Esophagus squamous epithelium (tissue), 5 donors: ENCODE measurements at places on chromosomes 11 and 22. TPM values are rescaled to one million over a fixed set of nuclear protein-coding genes. Genes with fewer than 3 reads are reported as not detected.

DNA sequence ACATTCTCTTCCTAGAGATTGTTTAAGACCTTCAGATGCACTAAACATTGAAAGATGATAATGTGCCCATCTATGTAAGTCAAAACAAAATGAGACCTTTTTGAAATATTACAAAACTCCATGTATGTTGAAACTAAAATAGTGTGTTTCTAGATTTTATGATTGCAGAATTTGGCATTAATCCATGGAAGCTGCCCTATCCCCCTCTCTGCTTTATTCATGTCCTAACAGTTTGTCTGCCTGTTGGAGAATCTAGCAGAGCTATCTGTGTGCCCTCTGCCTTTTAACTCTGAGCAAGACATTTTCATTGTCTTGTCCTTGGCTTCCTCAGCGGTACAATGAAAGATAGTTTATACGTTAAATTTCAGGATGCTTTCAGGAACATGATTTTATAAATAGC is 105.5 kb downstream of the FAT3 start:
- H3K4me1 ChIP-seq: no peaks in the 10 kb centered on the region
- no peaks in the 10 kb centered on the region for H3K36me3 ChIP-seq
- H3K4me3 ChIP-seq: no peak overlapping the region
- H3K27me3 ChIP-seq: no peaks in the 10 kb centered on the region

DNA sequence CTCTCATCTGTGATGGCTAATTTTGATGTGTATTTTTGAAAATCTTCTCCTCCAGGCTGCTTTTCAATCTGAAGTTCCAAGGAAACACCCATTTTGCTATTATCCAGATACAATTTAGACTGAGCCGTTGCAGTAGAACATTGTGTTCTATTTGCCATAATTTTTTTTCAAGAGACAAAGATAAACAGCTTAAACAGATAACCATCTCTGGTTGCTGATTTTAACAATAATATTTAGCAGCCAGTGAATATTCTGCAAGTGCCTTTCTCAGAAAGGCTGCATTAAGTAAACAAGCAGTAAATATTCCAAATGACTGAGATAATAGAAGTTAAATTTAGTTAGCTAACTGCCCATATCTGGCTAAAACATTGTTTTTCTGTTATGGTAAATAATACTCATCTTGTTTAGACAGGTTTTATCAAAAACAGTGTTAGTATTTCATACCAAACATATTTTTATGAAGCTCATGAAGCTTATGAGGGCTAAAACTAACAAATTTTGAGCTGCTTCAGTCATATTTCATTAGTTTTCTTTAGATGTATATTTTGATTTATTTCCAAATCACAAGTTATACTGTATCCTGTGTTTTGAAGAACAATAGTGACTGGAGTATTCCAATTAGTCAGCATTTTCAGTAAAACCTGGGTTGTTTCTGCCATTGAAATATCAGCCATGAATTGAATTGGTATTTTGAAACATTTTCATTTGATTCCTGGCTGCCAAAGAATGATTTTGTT is 206.7 kb downstream of the SBF2 start:
- H3K27me3 ChIP-seq: no peaks in the 10 kb centered on the region
- H3K4me1 ChIP-seq: no peaks in the 10 kb centered on the region
- H3K4me3 ChIP-seq: no peak overlapping the region
- no peak overlapping the region for H3K27ac ChIP-seq

Gene APLNR
- total RNA-seq: 0.30 TPM

Gene KCNQ1
- total RNA-seq: 0.64 TPM

DNA sequence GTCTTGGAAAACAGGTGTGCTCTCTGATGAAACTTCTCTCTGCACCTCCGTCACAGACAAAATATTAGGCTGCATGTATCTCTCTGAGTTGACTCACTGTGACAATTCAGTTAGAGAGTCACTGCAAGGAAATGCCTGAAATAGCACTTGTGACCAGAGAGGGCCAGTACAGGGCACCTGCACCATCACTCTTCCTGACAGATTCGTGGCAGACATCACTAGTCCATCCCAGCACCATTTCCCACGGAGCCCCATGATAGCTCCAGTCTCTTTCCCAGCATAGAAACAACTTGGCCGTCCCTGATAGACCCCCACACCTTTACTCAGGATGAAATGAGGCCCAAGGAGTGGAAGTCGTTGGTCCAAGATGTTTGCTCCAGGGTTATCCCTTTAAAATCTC is 73.3 kb upstream of the ISX start:
- no peaks in the 10 kb centered on the region for H3K4me1 ChIP-seq
- H3K27ac ChIP-seq: no peak overlapping the region
- H3K4me3 ChIP-seq: no peak overlapping the region
- H3K27me3 ChIP-seq: no peaks in the 10 kb centered on the region

GRCh38 chr11:129365816-129366215 is 9.8 kb upstream of the BARX2 start:
- H3K4me1 ChIP-seq: peaks cover 62% of the 10 kb centered on the region
- no peak overlapping the region for H3K4me3 ChIP-seq
- no peaks in the 10 kb centered on the region for H3K27me3 ChIP-seq
- H3K27ac ChIP-seq: no peak overlapping the region

Gene CCS
- 27.5 TPM for total RNA-seq

DNA sequence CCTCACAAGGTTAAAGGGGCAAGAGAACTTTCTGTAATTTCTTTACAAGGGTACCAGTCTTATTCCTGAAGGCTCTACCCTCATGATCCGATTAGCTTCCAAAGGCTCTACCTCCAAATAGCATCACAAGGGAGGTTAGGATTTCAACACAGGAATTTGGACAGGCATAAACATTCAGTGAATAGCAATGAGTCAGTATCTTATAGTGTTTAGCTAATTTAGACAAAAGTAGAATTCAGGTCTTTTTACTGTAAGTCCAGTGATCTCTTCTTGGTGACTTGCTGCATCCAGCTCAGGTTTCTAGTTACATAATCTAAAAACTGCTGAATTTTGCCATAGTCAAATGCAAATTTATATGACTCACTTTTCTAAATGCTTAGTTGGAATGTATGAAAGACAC is 1995.6 kb upstream of the RAG2 start:
- H3K4me1 ChIP-seq: no peaks in the 10 kb centered on the region
- H3K27me3 ChIP-seq: no peaks in the 10 kb centered on the region
- H3K27ac ChIP-seq: no peak overlapping the region
- no peak for DNase-seq

- no peak overlapping the region for H3K27ac ChIP-seq
- no peaks in the 10 kb centered on the region for H3K27me3 ChIP-seq
- DNase-seq: no peak
- peaks cover 45% of the 10 kb centered on the region for H3K36me3 ChIP-seq
- H3K4me3 ChIP-seq: no peak overlapping the region
Measured at GRCh38 chr11:134242376-134242775, 10.8 kb downstream of the THYN1 start.

Gene ZC3H12C
- total RNA-seq: 10.1 TPM

GRCh38 chr11:32259641-32260081 is 168.8 kb downstream of the RCN1 start:
- no peaks in the 10 kb centered on the region for H3K36me3 ChIP-seq
- no peak for DNase-seq
- H3K27me3 ChIP-seq: no peaks in the 10 kb centered on the region
- H3K4me1 ChIP-seq: no peaks in the 10 kb centered on the region
- no peak overlapping the region for H3K4me3 ChIP-seq

DNA sequence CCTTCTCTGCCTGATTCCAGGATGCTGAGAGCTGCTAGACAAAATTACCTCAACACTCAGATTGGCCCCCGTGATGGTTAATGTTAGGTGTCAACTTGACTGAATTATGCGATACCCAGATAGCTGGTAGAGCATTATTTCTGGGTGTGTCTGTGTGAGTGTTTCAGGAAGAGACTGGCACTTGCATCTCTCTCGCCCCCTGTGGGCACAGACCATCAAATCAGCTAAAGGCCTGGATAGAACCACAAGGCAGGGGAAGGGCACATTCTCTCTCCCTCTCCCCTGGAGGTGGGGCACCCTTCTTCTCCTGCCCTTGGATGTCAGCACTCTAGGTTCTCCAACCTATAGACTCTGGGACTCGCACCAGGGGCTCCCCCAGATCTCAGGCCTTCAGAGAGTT is 79.7 kb downstream of the KIRREL3 start:
- no peak overlapping the region for H3K27ac ChIP-seq
- no peak overlapping the region for H3K4me3 ChIP-seq
- DNase-seq: no peak

GRCh38 chr11:117045956-117046355 is 52.3 kb downstream of the SIK3 start:
- peaks cover 21% of the 10 kb centered on the region for H3K4me1 ChIP-seq
- H3K27ac ChIP-seq: no peak overlapping the region
- no peak overlapping the region for H3K4me3 ChIP-seq
- no peaks in the 10 kb centered on the region for H3K27me3 ChIP-seq
- no peaks in the 10 kb centered on the region for H3K36me3 ChIP-seq
- no peak for DNase-seq

- no peak for DNase-seq
- H3K27me3 ChIP-seq: no peaks in the 10 kb centered on the region
- H3K27ac ChIP-seq: no peak overlapping the region
- no peaks in the 10 kb centered on the region for H3K4me1 ChIP-seq
- no peak overlapping the region for H3K4me3 ChIP-seq
Measured at GRCh38 chr11:44531116-44531504, 34.4 kb upstream of the CD82 start.

Gene MMP8
- not detected for total RNA-seq

- H3K27ac ChIP-seq: no peak overlapping the region
- H3K36me3 ChIP-seq: no peaks in the 10 kb centered on the region
- no peak overlapping the region for H3K4me3 ChIP-seq
Measured at GRCh38 chr11:112200252-112200651, 24.9 kb downstream of the BCO2 start.

DNA sequence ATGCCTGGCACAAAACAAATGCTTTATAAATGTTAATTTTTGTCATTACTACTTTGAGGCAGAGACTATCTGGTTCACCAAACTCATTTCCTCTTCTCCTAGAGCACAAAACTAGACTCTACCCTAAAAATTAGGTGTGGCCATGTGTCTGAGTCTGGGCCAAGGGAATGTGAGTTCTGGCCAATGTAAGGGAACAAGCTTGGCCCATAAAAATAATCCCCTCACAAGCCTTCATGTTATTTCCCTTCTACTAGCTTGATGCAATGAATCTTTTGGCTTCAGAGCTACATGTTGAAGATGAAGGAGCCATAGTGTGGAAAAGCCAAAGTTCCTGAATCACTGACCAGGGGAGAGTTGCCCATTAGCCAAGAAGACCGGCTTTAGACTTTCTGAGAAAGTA is 406.5 kb upstream of the CCDC90B start:
- no peaks in the 10 kb centered on the region for H3K27me3 ChIP-seq
- H3K36me3 ChIP-seq: no peaks in the 10 kb centered on the region
- no peak for DNase-seq
- H3K4me1 ChIP-seq: peaks cover 7% of the 10 kb centered on the region

DNA sequence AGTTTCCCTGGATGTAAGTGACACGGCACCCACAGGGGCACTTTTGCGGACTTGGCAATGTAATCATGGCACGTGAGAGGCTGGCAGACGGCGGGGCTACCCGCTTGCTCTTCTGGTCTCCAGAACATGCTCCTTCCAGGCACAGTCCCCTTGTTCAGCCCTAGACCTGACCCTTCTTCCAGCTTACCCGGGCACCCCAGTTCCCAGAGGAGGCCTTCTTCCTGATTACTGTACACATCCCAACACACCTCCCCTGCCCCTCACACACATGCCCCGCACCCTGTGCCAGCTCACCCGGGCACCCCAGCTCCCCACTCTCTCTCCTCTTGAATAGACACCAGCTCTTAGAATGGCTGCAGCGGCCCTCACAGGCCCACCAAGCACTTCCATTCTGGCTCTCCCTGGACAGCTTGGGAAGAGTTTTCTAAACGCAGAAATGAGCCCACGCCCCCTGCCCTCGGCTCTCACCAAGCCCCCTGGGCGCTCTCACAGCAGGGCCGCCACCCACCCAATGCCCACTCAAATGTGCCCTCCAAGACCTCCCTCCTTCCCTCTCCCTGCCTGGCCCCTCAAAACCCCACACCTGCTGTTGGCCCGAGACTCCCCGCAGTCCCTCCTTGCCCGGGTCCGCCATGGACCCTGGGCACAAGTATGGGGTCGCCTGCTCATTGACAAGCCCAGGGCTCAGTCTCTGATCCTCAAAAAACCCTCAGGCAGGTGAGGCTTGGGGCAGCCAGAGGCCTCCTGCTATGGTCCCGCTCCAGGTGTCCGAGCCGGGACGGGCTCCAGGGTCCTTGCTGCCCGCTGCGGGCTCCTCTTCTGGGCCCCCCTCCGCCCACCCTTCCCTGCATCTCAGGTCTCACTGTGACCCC is 88.5 kb downstream of the WNT7B start:
- peaks cover 78% of the 10 kb centered on the region for H3K27me3 ChIP-seq
- no peaks in the 10 kb centered on the region for H3K36me3 ChIP-seq
- peak overlapping the region; percentile 26 for H3K27ac ChIP-seq

GRCh38 chr11:110059706-110060463 is 33.3 kb upstream of the ZC3H12C start:
- no peak overlapping the region for H3K4me3 ChIP-seq
- no peaks in the 10 kb centered on the region for H3K4me1 ChIP-seq
- H3K27ac ChIP-seq: no peak overlapping the region
- no peaks in the 10 kb centered on the region for H3K27me3 ChIP-seq
- H3K36me3 ChIP-seq: no peaks in the 10 kb centered on the region

GRCh38 chr11:11010624-11011127 is 152.8 kb upstream of the ZBED5 start:
- DNase-seq: no peak
- no peak overlapping the region for H3K27ac ChIP-seq
- H3K4me3 ChIP-seq: no peak overlapping the region

Gene PATE2
- total RNA-seq: not detected

Gene OR10A4
- not detected for total RNA-seq

DNA sequence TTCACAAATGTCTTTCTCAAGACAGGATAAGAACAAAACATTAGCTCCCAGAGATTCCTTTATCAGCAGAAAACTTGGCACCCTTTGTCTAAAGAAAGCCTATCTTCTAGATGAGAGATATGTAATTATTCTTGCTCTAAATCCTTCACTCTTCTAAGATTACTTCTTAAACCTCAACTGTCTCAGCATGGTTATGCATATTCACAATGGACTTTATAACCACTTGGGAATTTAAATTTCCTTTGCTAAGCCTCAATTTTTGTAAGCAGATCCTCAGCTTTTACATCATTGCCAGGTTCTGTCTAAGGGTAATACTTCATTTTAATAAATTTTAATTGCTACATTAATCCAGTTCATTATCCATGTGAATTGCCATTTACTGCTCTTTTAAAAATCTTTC is 433.6 kb upstream of the DDI1 start:
- no peaks in the 10 kb centered on the region for H3K36me3 ChIP-seq
- no peak overlapping the region for H3K4me3 ChIP-seq
- H3K27ac ChIP-seq: no peak overlapping the region
- no peaks in the 10 kb centered on the region for H3K4me1 ChIP-seq
- no peak for DNase-seq
- H3K27me3 ChIP-seq: no peaks in the 10 kb centered on the region

- H3K36me3 ChIP-seq: no peaks in the 10 kb centered on the region
- no peak overlapping the region for H3K27ac ChIP-seq
- peaks cover 38% of the 10 kb centered on the region for H3K4me1 ChIP-seq
- no peak for DNase-seq
- no peak overlapping the region for H3K4me3 ChIP-seq
Measured at GRCh38 chr22:25081409-25081824, 118.2 kb upstream of the CRYBB3 start.
